ENCODE measurements at places on chromosomes 5 and 9.

DNA sequence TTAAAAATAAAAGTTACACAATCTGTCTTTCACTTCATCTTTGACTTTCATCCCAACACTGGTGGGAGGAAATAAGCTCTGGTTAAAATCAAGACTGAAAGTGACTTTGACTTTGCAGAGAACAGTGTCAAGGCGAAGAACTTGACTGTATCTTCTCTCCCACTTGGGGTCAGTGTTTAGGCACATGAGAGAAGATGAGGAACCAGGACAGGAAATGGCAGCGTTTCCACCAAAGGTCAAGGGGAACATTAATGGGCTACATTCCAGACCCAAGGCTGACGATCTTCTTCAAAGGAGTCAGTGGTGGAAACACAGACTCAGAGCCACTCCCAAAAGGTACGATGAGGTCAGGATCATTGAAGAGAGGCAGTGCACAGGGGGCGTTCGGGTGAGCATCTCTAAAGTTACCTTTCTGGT lies 409.5 kb downstream of the ARHGEF28 start:
- DNase-seq, result no peak

GRCh38 chr9:132596200-132596599 lies 13.8 kb downstream of the BARHL1 start:
- no peak for DNase-seq

DNA sequence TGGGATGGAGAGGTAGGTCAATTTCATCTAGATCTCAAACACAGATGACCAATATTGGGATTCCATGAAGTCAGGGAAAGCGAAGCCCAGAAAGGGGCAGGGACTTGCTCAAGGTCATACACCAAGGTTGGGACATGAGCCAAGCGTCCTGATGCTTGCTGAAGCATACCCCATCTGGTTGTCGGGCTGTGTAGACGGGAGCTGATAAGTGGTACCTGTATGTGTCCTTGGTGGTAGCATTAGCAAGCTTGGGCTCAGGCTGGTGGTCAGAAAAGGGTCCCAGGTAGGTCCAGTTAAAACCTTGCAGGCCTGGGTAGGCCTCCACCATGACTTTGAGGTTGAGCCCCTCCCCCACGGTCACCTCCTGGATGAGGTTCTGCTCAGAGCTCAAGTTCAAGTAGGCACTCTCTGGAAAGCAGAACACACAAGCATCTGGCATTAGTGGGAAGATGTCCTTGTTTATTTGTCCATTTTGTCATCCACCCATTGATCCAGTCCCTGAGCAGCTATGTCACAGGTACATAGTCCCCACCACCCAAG lies 13.2 kb downstream of the CSF1R start:
- no peak for DNase-seq

DNA sequence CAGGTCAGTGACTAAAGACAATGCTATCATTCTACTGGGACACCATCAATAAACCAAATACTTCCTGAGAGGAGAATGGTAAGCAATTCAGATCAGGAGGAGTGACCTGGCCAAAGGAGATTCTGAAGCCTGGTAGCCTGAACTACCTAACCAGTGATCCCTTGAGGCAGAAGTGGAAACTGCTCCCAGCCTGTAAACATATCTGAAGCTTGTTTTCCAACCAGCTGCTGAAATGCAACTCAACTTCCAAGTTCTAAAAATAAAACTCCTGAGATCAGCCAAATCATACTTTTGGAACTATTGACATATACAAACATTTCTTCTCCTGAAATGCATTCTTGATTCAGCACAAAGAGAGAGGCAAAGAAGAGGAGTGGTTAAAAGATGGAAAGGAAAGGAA lies 204.1 kb downstream of the EBF1 start:
- DNase-seq, result no peak

DNA sequence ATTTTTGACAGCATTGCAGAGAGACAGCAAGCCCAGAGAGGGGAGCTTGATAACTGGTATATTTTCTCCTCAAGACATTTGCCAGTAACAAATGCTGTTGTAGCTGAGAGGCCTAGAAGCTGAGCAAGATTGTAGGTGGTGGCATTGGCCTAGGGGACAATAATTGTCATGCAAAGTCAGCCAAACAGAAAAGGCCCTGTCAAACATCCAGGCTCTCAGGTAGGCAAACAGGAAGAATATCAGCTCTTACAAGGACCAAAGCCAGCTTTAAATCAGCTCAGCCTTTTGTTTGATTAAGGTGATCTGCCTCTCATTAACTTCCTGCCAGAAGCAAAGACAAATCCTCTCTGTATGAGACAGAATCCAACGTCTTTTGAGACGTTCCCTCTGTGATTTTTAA lies 29.7 kb upstream of the BARX1 start:
- DNase-seq, result no peak

DNA sequence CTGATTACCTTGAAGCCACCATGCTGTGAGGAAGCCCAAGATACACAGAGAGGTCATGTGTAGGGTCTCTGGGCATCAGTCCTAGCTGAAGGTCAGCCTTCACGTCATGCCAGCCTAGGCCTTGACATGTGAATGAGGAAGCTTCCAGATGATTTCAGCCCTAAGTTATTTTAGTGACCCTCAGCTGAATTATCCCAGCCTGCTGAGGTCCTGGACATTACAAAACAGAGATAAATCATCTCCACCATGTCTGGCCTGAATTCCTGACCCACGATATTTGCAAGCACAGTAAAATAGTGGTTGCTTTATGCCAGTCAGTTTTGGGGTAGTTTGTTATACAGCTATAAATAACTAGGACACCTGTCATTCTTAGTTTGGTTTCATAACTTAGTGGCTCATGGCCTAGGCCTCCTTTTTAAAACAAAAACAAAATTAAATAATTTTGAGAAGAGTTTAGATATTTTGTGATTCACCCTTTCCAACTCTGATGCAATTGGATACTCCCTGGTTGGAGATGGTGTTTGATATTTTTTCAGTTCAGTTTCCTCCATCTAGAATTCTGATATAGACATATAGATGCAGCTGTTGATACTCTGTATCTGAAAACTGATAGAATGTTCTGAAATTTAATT lies 571.3 kb upstream of the CLINT1 start:
- DNase-seq, result no peak

DNA sequence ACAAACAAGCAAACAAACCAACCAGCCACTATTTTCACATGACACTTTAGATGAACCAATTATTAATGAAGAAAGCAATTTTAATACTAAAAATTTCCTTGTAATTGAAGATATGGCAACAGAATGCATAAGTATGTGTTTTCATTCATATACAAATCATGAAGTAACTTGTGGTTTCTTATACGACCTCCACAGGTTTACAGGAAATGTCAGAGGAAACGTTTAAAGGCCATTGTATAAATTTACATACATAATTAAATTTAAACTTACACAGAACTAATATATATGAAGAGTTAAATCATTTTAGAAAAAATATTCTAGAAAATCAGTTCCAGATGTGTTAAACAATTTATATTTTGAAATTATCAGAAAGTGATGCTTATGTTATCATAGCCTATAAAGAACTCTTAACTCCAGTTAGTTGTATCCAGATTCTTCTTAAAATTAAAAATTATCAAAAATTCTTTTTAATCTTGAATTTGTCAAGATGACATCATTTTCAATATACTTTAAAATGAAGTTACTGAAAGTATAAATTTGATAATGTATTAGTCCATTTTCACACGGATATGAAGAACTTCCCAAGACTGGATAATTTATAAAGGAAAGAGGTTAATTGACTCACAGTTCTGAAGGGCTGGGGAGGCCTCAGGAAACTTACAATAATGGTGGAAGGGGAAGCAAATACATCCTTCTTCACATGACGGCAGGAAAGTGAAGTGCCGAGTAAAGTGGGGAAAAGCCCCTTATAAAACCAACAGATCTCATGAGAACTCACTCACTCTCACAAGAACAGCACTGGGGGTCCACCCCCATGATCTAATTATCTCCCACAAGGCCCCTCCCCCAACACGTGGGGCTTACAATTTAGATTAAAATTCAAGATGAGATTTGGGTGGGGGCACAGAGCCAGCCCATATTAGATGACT lies 192.0 kb downstream of the PIK3R1 start:
- no peak for DNase-seq

Data from CD4-positive, alpha-beta T cell treated with Interleukin-6 at 100 ng/mL for 8 hours (primary cell).